Stimulated activated CD4-positive, alpha-beta T cell treated with anti-CD3 and anti-CD28 coated beads, Interleukin-4, amount 100 ng/mL, for 4 hours (primary cell): ENCODE measurements at places on chromosomes 6 and 20.
A peak's percentile ranks its signal among the peaks of the same experiment; 100 is the strongest.

- no peak for DNase-seq
Measured at GRCh38 chr20:3223651-3223993, 14.3 kb downstream of the ITPA start.

GRCh38 chr6:145813285-145814034 lies 1.1 kb downstream of the FBXO30 start:
- no peak for DNase-seq

GRCh38 chr20:18567739-18568091 lies 483 bp downstream of the SMIM26 start:
- DNase-seq, result no peak

GRCh38 chr20:62175711-62176110 lies 7.1 kb upstream of the MTG2 start:
- no peak for DNase-seq

GRCh38 chr6:135910790-135911618 lies 59.5 kb downstream of the PDE7B start:
- DNase-seq, result no peak

- DNase-seq, result no peak
Measured at GRCh38 chr20:23205611-23206041, 119.5 kb upstream of the CD93 start.

DNA sequence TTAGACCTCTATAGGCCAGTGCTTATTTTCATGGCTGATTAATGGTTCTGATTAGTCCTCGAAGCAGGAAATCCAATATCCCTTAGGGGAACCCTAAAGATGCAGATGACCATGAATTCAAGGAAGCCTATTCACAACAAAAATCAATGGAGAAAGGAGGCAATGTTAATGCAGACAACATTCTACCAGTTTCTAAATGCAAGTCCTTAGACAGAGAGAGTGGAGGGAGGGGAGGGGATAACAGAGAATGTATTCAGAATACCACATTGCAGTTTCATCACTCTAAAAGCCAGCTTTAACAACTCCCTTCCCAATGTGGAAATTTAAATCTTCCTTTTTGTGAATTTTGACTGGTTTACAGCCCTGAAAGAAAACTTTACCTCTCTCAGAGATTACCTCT lies 87.1 kb upstream of the POU3F2 start:
- no peak for DNase-seq

DNA sequence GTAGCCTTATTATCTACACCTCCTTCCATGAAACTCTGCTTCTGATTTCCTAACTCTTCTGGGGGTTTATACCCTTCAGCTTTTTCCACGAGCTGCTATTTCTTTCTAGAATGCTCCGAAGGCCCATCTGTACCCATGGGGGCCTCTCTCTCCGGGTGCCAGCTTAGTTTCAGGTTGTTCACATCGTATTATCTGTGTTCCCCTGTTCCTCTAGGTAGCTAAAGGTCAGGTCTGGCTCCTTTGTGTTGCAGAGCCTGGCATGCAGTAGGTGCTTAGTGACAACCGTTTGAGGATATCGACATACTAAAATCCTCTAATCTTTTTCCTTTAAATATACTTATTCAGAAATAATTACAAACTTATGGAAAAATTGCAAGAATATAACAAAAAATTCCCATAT lies 73.0 kb downstream of the UST start:
- no peak for DNase-seq

- DNase-seq, result no peak
Measured at GRCh38 chr6:2948228-2949025, 22.9 kb downstream of the SERPINB6 start.

GRCh38 chr6:111474106-111474505 lies 8.9 kb downstream of the REV3L start:
- no peak for DNase-seq

- DNase-seq, result peak; percentile 41
Measured at GRCh38 chr6:111823831-111824607, 49.2 kb downstream of the FYN start.
